K562 (cell line): ENCODE measurements at places on chromosomes 6 and 20.

DNA sequence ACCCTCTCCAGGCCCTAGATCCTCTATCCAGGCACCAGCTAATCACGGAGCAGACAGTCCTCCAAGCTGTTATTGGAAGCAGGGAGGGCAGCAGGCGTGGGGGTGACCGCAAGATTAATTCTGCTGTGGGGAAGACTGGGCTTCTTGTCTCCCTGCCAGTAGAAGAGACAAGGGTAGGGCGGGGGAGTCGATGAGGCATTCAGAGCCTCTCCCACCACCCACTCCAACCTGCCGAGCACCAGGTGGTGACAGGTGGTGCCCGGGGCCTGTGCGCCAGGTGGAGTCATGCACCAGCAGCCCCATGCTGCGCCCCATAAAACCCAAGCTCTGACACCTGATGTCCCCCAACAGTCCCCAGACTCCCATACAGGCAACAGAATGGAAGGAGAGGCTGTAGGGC, 89.6 kb downstream of the CDH22 start:
- no peak for DNase-seq

- DNase-seq = no peak
These were observed 280.3 kb upstream of the SYNCRIP start for GRCh38 chr6:85923013-85923430.

DNA sequence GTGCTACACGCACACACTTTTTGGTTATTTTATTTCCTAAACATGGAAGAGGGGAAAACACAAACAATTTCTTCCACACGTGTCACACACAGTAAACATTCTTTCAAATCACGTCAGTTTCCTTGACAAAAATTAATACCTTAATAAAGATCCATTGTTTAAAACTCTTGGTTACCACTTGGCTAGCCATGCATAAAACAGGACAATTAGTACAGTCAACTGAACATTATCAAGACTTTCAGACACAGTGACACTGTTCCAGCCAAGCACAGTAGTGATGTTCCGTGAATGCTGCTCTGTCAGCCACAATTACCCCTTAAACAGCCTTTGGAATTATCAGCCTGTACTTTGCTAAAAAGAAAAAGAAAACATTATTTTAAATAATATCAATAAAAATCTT, 50.8 kb downstream of the GMDS start:
- DNase-seq = no peak

DNA sequence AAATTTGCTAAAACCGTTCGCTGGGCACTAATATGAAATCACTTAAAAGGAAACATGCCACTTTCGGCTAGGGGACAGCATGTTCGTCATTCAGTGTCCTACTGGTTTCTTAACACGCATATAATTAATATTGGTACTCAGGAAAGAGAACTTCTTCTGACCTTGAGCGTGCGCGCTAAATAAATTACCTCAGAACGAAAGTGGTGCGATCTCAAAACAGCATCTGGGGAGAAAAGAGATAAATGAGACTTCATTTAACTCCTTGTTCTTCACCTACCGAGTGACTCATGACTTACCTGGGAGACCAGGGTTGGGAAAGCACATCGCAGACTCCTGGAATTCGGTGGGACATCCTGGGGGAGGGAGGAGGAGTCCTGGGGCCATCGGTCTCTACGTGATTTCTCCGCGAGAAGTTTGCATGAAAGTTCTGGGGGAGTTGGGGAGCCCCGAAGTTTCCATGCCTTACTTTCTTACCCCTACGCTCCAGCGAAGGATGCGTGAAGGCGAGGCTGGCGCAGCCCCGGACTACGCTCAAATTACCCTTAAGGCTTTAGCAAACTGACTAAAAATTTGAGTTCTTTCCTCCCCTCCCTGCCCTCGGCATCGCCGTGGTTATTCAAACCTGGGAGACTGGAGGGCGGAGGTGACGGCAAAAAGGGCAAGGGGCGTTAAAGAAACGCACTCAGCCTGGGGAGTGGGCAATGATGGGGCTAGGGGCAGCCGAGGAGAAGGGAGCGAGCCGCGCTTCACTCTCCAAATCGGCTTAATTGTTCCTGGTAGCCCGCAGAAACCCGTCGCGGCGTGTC, 1.1 kb upstream of the BEND6 start:
- peak; percentile 13 for DNase-seq

DNA sequence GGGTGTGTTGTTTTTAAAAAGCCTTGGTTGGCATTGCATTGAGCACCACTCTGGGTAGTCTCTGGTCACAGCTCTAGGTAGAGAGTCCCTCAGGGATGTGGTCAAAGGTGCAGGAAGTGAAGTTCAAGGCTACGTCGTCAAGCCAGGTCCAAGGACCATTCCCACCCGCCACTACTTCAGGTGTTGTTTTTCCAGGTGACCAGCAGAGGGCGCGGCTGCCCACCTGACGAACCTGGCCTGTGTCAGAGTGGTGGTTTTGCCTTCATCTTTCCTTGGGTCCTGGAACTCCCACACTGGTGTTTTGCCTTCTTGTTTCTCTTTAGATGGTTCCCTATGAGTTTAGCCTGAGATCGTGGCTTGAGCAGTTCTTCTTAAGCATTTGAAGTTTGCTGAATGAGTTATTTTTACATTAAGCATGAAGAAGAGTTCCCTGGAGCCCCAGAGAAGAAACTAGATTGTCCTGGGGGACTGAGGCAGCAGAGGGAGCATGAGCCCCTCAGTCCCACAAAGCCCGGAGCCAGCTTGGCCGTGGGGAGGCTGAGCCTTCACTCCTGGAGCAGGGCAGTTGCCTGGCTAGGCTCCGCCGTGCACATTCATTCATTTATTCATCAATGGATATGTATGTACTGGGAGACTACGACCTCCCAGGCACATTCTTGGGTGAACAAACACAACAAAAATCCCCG, 5.6 kb upstream of the PHACTR3 start:
- DNase-seq = peak; percentile 77

DNA sequence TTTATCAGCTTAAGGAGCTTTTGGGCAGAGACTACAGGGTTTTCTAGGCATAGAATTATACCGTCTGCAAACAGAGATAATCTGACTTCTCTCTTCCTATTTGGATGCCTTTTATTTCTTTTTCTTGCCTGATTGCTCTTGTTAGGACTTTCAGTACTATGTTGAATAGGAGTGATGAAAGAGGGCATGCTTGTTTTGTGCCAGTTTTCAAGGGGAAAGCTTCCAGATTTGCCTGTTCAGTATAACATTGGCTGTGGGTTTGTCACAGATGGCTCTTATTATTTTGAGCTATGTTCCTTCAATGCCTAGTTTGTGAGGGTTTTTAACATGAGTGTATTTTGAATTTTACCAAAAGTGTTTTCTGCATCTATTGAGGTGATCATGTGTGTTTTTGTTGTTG, 192.8 kb upstream of the PHACTR1 start:
- DNase-seq = no peak

- no peak for DNase-seq
These were observed 97.8 kb upstream of the OGFRL1 start for GRCh38 chr6:71190809-71191208.

DNA sequence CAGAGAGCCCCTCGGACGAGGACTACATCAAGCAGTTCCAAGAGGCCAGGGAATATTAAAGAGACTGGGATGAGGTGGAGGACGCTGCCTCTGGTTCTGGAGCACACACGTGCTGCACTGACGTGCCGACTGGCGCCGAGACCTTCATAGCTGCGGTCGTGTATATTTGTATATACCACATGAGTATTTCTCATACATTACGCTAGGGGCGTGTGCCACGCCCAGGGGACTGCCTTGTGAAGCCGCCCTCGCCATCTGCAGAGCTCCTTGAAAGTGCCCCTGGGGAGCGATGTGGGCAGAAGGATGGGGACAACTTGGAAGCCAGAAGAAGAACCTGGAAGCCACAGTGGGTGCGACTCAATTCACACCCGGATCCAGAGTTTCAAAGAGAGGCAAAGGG, 78.3 kb downstream of the ISM1 start:
- no peak for DNase-seq

GRCh38 chr20:24968278-24968800, 19.3 kb downstream of the CST7 start:
- no peak for DNase-seq

DNA sequence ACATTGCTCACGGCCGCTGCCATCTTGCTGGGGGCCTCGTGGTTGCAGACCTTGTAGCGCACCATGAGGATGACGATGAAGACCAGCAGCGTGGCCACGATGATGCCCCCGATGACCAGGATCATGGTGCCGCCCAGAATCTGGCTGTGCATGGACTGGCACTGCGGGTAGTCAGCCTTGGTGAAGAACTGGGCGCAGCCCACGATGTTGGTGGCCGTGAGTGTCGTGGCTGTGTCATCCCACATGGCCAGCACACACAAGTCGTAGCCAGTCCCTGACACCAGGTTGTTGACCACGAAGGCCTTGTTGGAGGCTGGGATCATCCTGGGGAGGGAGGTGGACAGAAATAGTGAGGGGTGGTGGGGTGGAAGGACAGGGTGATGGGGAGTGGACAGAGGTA, 194.6 kb downstream of the LRFN2 start:
- DNase-seq = no peak

GRCh38 chr20:51329845-51330244, 212.7 kb downstream of the NFATC2 start:
- no peak for DNase-seq

GRCh38 chr6:158768436-158768835, 50.7 kb downstream of the EZR start:
- DNase-seq = no peak

DNA sequence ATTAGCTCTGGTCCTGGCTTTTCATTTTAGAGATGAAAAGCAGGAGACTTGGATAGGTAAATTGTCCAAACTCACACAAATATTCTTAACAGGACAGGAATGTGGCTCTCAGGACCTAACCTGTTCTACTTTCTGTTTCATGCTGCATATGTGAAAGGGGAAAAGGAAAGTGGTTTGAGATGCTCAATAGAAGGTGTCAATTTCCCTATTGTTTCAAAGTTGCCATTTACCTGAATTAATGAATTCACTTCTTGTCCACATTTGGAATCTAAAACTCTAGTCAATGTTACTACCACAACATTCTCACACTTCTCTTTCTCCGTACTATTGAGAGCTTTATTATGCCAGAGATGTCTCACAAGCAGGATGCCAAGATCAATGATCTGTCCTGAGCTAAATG, 4.8 kb upstream of the EFHC1 start:
- no peak for DNase-seq

DNA sequence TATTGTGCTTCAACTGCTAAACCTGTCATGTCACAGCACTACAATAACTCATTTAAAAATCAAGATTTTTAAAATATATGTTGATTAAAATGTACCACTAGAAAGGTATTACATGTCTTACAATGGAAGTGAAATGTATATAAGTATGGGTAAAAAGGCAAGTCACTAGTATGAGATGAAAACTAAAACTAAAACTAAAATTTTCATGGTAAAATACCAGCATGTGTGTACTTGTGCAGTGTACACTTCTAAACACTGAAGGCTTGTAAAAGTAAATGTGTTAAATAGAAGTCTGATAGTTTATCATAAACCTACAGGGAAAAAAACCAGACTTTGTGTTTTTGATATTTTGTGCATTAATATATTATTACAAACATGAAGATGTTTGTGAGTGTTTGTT, 13.7 kb upstream of the TMEM244 start:
- no peak for DNase-seq

GRCh38 chr6:83708970-83709747, at the start of gene SNAP91:
Gene SNAP91, minus strand, starts transcription at chr6:83709101. Its CDS starts 1,174 bp downstream, at chr6:83707927.
- DNase-seq = no peak

DNA sequence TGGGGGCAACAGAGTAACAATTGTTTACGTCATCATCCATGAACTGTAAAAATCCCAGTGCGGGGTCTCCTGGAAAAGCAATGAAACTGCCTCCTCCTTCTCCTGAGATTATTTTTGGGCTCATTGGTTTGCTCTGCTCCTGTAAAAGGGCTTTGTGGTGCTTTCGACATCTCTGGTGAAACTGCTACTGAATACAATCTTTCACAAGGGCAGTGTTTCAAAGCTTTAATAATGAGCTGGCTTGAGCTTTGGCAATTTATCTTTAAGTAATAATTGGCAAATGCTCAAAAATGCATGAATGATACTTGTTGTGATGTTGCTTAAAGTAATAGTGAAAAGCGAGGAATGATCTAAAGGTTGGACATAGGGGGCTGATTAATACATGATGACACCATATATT, 43.5 kb upstream of the ENPP1 start:
- no peak for DNase-seq

DNA sequence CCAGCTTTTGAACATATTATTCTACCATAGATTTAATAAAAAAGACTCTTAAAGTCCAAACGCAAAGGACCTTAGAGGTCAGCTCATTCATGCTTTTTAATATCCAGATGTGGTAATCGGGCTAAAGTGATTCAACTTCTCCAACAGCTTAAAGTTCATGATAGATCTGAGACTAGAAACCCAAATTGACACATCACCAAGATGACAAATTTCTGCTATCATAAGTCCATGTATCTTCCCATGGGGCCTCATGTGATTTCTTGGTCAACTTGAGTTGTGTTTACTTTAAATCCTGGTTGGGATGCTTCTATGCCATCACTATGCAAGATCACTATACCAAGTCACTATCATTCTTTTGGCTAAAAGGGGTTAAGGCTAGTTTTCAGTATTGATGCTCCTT, 56.0 kb downstream of the SLC24A3 start:
- no peak for DNase-seq

DNA sequence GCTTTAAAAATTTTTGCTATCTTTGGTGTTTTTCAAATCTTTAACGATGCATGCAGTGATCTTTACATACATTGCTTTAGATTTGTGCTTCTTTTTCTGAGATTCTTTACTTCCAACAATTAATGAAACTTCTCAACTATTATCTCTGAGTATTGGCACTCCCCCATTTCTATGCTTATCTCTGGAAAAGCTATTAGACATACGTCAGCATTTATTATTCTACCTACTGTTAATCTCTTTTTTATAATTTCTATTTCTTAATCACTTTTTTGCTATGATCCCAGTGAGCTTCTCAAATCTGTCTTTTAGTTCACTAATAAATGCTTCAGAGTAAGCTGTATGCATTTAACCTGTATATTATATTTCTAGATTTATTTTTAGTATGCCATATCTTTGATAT, 264.2 kb upstream of the TFAP2D start:
- no peak for DNase-seq

DNA sequence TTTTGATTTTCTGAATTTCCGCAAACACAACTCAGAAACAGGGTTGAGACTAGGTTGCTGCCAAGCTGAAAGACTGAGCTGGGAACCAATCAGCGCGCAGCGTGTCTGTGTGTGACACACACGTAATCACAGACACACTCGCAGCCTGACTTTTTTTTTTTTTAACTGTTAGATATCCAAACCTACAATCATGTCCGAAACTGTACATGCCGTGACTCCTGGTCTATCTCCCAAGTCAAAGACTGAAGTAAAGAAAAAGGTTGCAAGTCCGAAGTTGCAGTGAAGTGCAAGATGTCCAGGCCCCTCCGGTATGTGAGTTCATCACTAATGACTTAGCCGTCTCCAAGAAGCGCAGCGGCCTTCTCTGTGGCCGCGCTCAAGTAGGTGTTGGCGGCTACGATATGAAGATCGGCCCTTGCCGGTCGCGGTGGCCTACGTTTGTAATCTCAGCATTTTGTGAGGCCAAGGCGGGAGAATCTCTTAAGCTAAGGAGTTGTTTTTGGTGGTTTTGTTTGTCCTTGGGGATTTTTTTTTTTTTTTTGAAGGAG, 108.2 kb downstream of the HFE start:
- DNase-seq = peak; percentile 91
